Stimulated activated CD4-positive, alpha-beta T cell treated with anti-CD3 and anti-CD28 coated beads, TNF-alpha, amount 100 ng/mL, for 4 hours (primary cell): ENCODE measurements at places on chromosomes 5 and 9.

- DNase-seq, result no peak
These were observed 1.6 kb upstream of the SMIM32 start for GRCh38 chr5:136194576-136194975.

- DNase-seq, result no peak
These were observed at the start of gene SEMA5A for GRCh38 chr5:9545992-9546851. SEMA5A (minus strand) TSS chr5:9546075; CDS start chr5:9379946, 166,129 bp downstream.

- no peak for DNase-seq
These were observed 210.0 kb downstream of the HINT1 start for GRCh38 chr5:130955041-130955440.

GRCh38 chr5:33841891-33842290 lies 49.9 kb downstream of the ADAMTS12 start:
- DNase-seq, result no peak

GRCh38 chr5:3428334-3428733 lies 167.3 kb upstream of the IRX1 start:
- DNase-seq, result no peak

GRCh38 chr5:85333276-85333675 lies 948.6 kb upstream of the EDIL3 start:
- no peak for DNase-seq

GRCh38 chr9:19689328-19690101 lies 99.3 kb downstream of the SLC24A2 start:
- DNase-seq, result no peak

DNA sequence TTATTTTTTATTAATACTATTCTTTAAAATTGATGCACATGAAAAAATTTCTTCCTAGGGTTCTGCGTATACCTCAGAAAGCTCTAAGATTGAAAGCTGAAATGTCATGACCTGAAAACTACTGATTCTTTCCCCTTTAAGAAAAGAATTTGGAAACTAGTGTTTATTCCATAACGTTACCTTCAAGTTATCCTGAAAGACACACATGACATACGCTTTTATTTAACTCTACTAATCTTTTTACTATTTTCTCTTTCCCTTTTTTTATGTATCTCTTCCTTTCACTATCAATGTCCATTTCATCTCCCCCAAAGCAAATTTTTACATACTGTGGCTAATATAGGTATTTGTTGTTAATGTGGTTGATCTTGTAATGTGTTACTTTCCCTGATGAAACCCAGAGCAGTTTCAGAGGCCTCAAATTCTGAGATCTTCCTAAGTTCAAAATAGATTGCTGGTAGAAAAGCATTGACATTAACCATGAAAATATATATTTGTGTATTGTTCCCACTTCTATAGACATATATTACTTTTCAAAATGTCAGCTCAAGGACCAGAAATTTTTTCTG lies 7.4 kb downstream of the NIPBL start:
- DNase-seq, result no peak

GRCh38 chr5:179699616-179700237 lies 960 bp downstream of the CANX start:
- no peak for DNase-seq

DNA sequence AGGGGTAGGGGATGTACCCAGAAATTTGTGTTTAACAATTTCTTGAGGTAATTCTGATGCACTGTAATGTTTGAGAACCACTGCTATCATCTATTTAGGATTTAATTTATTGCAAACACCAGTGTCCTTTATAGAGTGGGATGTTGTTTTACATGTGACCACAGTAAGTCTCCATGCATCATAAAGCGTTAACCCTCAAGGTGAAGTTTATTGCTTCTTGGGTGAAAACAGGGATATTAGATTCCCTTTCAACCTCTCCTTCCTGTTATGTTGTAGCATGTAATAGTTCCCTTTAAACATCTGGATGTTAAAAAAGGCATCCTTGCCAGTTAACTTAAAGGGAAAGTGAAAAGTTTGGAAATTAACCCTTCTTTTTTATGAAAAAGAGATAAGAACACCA lies 35.8 kb upstream of the ATG10 start:
- DNase-seq, result no peak

GRCh38 chr9:70013598-70014196 lies 30.0 kb upstream of the MAMDC2 start:
- no peak for DNase-seq

- no peak for DNase-seq
These were observed 59.6 kb downstream of the ACTBL2 start for GRCh38 chr5:57422993-57423392.

DNA sequence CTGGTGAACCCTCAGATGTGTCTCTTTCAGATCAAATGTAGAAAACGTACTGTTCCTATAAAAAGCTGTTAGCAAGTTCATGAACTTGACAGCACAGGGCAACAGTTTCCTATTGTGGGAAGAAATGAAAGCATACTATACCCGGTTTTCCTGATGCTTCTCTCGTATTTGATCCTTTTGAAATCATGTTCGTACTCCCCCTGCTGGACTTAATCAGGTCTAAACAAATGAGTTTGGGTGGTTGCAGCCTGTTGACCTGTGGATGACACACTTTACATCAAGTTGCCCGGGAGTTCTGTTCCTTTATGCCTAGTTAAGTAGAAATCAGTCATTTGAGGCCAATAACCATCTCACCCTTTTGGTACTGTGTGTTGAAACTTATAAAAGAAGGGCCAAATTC lies 1992.3 kb downstream of the MAT2B start:
- DNase-seq, result no peak

DNA sequence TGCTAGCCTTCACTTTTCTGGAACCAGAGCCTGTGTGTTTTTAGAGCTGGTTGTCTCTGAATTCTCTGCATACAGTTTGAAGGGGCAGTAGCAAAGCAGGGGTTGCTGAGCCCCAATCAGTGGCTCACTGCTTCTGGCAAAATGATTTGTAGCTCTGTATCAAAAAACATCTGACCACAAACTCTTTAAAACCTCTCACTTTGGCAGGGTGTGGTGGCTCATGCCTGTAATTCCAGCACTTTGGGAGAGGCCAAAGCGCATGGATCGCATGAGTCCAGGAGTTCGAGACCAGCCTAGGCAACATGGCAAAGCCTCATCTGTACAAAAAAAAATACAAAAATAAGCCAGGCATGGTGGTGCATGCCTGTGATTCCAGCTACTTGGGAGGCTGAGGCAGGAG lies 28.3 kb upstream of the APC start:
- no peak for DNase-seq

GRCh38 chr5:40675396-40676133 lies 4.2 kb upstream of the PTGER4 start:
- no peak for DNase-seq

DNA sequence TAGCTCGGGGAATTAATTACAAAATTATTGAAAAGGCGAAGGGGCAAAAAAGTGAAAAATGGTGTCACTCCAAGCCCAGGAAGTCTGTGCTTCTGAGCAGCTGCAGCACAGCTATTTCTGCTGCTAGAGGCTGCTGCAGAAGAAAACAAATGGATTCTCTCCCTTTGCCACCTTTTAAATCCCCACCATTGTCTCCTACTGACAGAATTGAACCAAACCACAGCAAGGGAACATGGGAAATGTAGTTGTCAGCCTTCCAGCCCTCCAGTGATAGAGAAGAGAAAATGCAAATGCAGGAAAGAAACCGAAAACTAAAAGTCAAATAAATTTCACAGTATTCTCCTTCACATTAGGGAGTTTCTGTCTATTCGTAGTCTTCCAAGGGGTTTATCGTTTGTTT lies 33.4 kb upstream of the CDC42SE2 start:
- DNase-seq, result no peak

DNA sequence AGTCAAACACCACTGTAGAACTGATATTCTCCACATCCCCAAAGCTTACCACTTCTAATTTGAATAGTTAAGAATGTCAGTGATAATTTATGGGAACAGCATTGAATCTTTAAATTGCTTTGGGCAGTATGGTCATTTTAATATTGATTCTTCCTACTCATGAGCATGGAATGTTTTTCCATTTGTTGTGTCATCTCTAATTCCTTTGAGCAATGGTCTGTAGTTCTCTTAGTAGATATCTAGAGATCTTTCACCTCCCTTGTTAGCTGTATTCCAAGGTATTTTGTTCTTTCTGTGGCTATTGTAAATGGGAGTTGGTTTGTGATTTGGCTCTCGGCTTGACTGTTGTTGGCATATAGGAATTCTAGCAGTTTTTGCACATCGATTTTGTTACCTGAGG lies 1341.8 kb upstream of the CDH9 start:
- DNase-seq, result no peak

DNA sequence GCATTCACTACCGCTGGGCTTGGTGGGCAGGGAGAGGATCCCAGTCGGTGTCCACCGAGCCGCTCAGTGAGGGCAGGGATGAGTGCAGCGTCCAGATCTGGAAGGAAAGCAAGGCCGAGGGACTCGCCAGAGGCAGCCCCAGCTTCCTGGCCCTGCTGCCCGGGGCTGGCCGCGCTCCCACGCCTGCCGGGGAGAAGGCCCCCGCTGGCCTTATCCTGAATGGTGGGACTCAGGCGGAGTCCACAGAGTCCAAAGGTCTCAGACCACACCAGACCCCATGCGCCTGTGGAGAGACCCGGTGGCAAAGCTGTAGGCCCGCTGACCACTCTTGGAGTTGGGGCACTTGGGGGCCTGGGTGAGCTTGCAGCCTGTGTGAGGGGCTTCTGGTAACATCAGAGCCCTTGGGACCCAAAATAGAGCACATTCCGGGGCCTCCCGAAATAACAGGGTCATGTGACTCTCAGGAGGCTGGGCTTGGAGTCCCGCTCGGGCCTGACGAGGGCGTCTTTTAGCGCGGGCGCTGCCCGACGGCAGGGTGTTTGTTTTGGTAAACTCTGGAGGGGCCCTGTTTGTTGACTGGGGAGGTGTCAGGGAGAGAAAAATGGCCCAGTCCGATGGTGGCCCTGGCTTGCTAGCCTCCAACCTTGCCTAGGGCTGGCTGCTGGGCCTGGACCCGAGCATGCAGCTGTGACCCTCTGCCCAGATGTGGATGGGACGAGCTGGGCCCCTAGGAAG lies 2.8 kb downstream of the RXRA start:
- DNase-seq, result no peak

DNA sequence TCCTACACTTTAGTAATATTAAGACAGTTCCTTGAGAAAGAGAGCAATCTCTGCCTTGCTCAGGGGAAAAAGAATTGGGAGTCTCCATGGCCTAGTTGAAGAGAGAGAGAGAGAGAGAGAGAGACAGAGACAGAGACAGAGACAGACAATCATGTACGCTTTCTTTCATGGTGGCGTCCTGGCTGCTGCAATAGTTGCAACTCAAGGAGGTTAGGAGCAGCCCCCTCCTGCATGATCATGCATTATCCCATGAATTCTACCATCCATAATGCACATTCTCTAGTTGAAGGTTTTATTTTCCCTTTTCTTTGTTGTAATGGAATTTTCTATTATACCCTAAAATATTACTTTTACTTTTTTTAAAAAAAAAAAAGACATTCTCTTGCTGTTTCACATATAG lies 50.7 kb downstream of the PPP2R2B start:
- no peak for DNase-seq

DNA sequence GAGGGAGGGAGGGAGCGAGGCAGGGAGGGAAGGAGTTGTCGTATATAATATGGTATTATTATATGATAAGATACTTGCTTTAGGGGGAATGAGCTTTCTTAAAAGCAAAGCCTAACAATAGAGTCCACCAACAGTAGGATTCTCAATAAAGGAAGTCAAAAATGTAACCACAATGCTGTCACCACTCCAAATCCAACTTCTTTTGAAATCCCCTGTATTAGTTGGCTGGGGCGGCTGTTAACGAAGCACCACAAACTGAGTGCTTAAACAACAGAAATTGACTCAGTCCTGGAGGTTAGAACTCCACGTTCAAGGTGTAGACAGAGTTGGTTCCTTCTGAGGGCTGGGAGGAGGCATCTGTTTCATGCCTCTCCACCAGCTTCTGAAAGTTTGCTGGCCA lies 23.1 kb downstream of the GAS1 start:
- DNase-seq, result no peak

GRCh38 chr5:120396186-120396585 lies 67.9 kb upstream of the PRR16 start:
- no peak for DNase-seq

GRCh38 chr9:84857211-84857610 lies 187.7 kb downstream of the NTRK2 start:
- no peak for DNase-seq

DNA sequence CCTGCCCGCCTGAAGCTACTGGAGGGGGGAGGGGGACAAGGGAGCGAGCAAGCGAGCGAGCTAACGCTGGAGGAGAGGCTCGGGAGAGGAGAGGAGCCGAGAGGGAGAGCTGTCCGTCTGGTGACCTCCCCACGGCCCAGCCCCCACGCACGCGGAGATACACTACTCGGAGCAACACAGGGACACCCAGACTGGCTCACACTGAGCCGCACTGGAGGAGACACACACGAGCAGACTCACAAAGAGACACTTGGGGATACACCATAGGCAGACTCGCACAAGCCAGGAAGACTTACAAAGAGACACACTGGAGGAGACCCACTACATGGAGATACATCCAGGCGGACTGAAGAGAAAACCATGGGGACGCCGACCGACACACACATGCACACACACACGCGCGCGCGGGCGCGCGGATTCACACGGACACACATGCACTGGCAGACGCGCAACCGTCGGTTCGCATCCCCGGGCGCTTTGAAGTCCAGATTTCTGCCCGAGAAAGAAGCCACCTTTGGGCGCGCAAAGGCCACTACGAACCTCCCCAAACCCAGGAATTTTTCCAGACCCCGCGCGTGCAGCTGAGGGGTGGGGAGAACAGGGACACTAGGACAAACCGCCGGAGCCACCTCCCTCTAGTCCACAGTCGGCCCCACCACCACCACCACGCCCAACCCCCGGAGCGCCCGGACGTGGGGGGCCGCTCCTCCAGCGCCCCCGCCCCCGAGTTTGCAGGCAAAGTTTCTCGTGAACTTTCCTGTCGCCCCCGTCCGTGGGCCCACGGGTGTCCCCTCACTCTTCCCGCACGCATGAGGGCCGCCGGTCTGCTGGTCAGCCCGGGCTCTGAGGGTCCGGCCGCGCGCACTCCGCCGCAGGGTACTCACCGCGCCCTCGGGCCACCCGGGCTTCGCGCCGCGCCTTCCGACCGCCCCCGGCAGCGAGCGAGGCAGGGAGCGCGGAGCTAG lies 571 bp downstream of the CNTFR start:
- no peak for DNase-seq

DNA sequence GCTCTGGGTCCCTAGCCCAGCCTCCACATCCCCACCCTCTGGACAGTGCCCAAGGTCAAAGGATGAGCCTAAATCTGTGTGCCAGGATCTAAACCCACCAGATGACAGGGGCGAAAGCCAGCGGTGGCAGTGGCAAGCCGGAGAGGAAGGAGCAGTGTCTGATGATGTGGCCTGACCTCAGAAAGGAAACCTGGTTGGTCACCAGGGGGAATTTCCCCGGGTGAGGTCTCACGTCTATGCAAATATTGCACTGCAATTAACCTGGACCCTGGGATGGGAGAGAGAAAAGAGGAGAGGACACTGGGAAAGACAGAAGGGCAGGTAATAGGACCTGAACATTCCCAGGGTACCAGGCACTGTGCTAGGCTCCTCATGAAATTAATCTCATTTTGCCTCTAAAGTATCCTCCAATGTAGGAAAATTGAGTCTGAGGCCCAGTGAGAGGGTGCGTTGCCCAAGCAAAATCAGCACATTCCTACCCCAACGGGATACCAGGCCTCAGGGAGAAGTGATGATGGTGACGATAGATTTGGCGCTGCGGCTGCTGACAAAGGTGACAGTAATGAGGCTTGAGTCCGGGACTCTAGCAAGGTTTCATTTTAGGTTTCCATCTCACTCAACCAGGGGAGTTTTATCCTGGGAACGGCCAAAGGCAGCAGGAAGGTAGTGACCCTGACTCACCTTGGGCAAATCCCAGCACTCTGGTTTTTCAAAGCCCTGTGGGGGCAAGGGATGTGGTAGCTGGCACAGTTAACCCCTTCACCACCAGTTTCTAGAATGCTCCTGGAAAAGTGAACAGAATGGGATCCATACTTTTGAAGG lies 13.4 kb upstream of the TNIP1 start:
- peak; percentile 18 for DNase-seq

- no peak for DNase-seq
These were observed 297.8 kb downstream of the GADD45G start for GRCh38 chr9:89902450-89903140.
